ENCODE measurements at places on chromosomes 2 and 18.

- no peak for DNase-seq
These were observed 1.9 kb downstream of the SEMA4C start for GRCh38 chr2:96867756-96868554.

GRCh38 chr2:46298522-46299353, 1.5 kb downstream of the EPAS1 start:
- DNase-seq, result peak; percentile 79

DNA sequence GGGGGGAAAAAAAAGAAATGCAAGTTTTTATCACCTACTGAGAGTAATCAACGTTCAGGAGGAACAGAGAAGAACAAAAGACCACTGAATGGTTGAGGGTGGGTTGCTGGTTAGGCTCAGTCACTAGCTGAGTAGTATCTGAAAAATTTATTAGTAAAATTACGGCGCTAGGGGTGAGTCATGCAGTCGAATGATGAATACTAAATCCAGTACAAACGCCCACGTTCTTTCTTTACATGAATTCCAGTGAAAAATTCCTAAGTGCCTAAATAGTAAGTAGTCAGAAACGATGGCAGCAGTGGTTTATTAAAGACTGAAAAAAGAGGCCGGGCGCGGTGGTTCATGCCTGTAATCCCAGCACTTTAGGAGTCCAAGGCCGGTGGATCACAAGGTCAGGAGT, 52.0 kb downstream of the TEKT4 start:
- DNase-seq, result no peak

GRCh38 chr18:3265564-3266033, 3.7 kb downstream of the MYL12B start:
- peak; percentile 38 for DNase-seq

DNA sequence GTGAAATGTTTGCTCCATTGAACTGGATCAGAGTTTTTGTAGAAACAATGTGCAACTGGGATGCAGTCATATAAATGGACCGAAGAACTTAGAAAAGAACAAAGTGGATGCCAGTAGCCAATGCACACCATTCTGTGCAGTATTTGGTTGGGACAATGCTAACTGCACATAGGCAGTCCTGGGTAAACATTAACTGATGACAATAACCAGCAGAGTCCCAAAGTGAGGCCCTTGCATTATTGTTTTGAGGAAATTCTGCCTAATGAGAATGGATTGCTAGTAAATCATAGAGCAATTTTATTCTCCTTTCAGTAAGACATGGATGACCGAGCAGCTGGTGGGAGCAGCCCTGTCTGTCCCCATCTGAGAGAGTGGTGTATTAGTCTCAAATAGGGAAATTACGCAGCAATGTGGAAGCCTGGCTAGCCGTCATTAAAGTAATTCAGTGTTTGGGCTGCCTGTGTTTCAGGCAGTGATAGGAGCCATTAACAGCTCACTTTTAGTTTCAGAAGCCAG, 94.9 kb downstream of the KCTD1 start:
- DNase-seq, result no peak
